DND-41 (cell line): ENCODE measurements at places on chromosomes 3 and 15.

DNA sequence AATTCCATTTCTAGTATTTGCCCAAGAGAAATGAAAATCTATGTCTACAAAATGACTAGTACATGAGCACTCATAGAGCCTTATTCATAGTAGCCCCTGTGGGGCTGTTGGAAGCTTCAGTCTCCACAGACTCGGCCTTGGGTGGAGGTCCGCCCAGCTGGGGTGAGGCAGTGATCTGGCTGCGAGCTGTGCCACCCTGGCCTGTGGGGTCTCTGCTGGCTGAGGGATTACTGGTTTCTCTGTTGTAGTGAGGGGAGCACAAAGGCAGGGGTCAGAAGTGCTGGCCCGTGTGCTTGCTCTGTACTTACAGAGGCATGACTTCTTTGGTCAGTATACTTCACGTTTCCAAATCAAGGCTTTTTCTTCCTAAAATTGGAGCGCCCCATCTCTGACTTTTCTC, 158.2 kb downstream of the CHDH start:
- DNase-seq = no peak

GRCh38 chr3:73586190-73586589, 38.6 kb downstream of the PDZRN3 start:
- no peak for DNase-seq

DNA sequence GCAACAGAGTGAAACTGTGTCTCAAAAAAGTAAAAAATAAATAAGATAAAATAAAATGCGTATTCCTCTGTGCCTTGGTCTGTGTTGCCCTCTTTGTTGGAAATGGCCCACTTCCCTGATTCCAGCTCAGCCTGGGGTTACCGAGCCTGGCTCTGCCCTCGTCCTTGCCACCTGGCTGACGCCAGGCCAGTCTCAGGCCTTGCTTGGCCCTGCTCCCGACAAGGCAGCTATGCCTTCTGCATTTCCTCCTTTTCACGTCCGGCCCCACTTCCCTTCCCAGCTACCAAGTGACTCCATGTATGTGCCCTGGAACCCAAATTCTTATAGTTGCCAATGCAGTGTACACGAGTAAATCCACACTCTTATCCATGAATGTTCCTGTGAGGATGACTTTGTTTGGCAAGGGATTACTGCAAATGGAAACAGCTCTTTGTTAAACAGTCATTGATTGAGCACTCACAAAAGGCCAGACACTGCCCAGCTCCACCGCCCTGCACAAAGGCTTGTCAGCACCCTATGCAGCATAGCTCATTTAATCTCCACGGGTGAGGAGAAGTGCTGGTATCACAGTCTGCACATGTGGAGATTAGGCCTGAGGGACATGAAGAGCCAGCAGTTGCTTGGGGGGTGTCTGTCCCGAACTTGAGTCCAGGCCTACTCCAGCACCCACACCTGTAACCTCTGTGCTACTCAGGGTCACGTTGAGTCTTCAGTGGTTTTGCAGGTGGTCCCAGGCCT, 25.1 kb downstream of the SPSB4 start:
- DNase-seq = no peak

GRCh38 chr3:98705694-98706093, 57.4 kb upstream of the ST3GAL6 start:
- no peak for DNase-seq

GRCh38 chr3:31724651-31725050, 191.9 kb downstream of the STT3B start:
- no peak for DNase-seq

GRCh38 chr3:1179146-1179545, 86.3 kb downstream of the CNTN6 start:
- DNase-seq = no peak

DNA sequence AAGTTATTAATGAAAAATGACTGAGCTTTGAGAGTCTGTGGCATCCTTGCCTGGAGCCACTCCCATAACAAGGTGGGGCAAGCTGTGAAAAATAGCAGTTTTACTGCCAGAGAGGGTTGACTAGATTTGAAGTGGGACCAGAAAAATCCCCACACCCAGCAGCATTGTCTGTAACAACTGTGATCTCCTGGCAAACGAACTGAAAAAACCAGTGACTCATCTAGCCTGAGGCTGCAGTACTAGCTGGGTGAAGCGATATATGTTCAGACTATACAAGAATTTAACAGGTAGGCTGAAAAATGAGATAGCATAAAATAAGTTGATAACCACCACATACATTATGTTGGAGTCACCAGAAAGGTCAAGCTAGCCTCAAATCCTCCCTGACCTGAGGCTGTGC, 64.0 kb downstream of the DPH6 start:
- DNase-seq = no peak

DNA sequence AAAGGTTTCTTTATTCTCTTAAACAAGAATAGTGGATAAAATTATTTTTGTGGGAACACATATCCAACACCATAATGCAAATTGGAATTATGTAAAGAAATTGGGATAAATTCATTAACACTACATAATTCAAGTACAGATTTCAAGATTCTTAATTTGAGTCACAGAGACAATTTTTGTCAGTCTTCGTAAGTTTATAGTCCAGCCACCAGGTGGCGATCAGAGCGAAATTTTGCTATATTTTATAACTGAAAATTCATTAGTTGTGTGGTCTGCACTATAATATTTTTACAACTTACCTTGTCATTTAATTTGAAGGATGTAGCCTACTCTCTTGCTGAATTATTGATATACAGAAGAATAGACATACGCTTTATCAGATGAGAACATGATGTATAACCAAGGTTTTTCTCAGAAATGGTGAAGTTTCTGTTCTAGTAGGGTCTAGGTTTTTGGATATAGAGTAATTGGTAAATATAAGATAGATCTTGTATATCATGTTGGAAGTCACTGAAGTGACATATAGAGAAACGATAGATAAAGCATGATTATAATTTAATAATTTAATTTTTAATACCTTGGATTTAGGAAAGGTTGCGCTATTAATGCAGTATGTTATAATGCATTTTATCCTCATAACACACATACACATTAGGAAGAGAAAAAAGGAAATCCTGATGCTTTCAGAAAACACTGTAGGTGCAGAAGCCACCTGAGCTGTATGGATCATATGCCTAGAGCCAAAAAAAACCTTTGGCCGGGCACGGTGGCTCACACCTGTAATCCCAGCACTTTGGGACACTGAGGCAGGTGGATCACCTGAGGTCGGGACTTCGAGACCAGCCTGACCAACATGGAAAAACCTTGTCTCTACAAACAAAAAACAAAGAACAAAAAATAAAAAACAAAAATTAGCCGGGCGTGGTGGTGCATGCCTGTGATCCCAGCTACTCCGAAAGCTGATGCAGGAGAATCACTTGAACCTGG, 31.7 kb downstream of the PLSCR4 start:
- peak; percentile 8 for DNase-seq

DNA sequence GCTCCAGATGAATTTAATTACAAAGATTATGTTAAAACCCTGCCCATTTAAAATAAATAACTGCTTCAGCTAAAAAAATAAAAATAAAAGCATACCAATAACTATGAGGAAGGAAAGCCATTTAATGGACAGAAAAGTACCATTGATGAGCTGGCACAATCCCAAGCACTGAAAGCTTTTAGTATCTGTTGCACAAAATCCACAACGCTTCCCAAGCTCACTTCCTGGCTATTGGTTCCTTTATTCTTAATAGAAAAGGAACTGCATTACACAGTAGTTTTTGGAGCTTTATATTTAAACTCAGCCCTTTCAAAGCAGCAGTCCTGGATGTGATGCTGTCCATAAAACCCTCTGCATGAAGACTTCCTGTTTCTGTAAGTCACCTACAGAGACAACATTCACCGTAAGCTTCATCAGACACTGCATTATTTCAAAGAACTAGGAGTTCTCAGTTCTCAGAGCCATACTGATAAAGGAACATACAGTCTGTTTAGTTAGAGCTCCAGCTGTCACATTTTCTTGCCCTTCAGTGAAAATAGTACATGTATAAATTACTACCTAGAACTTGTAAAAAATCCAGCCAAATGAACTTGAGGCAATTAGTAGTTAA, 81.5 kb downstream of the CSNK1G1 start:
- no peak for DNase-seq
